Renal pelvis (tissue), 12 donors: ENCODE measurements at places on chromosomes 7 and 10.

DNA sequence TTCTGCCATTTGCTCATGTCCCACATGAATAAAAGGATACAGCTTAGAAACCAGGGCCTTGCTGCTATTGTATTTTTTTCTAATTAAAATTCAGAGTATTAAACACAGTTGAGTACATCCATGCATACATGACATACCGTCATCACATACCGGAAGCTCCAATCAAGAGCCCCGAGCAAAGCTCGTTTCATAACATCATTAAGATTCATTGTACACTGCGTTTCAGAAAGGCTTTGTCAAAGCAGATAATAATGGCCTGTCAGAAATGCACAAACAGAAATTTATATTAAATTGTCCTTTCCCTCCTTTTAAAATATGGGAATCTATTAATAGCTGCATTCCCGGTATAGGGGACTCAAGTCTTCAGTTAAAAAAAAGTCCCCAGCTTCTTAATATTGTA is 103.4 kb downstream of the PRTFDC1 start:
- DNase-seq, result no peak

DNA sequence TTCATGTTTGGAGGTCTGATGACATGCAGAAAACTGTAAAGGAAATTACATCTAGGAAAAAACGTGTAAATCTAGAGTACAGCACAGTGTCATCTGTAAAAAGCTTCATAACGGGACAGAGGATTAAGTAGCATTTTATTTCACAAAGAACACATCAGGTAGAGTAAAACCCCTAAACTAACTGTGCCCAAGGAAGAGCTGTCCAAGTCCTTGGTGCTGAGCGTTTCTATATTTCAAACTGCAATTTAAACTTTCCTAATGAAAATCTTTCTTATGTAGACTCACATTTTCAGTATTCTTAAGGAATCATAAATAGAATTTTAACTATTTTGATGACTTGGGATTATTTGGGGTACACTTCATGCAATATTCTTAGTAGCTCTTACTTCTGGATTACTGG is 646.2 kb downstream of the IPMK start:
- DNase-seq, result no peak

DNA sequence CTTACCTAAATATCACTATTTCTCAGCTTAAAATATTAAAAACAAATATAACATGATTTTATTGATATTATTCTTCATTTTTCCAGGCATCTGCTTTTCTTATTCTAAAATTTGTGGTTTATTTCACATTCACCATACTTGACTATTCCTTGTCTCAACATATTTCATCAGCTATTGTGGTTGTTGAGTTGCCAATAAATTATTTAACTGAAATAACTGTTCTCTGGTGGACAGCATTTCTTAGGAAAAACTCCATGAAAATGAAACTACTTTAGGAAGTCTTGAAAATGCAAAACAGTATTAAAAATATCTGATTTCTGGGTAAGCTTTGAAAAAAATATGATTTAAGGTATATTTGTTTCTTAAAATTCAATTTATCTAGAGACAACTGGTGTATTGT is 122.9 kb upstream of the SEMA3A start:
- DNase-seq, result no peak

- DNase-seq, result no peak
Observed at GRCh38 chr10:30420766-30421165, 13.2 kb upstream of the MAP3K8 start.

DNA sequence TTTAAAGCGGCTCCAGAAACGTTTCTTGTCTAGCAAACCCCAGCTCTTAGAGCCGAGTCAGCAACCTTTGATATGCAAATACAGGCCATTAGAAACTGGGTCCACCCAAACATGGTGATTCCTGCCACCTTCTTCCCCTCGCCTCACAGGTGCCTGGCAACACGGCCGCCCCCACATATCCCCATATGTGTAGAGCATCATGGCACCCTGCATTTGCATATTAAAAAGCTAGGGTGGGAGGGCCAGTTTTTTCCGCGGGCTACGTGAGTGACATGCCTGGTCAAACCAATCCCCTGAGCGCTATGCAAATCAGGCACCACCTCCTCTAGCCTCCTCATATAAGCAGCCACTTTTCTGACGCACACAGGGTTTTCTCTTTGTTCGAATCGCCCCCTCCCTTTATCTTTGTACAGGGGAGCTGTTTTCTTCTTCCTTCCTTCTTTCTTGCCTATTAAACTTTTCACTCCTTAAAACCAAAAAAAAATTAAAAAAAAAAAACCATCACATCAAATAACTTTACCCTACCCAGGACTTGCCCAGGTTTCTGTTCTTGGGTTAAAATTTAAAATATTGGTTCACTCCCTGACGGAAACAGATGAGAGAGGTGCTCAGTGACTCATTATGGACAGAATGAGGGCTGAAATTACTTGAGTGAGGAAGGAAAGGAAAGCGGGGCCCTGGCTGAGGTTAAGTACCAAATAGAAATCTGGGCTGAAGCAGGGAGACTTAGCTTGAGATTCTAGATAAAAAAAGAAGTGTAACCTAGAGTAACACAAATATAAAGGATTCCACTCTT is 59.8 kb downstream of the COA1 start:
- no peak for DNase-seq
